BJ (cell line): ENCODE measurements at places on chromosomes 4 and X. TPM values are rescaled to one million over a fixed set of nuclear protein-coding genes. Genes with fewer than 3 reads are reported as not detected.

DNA sequence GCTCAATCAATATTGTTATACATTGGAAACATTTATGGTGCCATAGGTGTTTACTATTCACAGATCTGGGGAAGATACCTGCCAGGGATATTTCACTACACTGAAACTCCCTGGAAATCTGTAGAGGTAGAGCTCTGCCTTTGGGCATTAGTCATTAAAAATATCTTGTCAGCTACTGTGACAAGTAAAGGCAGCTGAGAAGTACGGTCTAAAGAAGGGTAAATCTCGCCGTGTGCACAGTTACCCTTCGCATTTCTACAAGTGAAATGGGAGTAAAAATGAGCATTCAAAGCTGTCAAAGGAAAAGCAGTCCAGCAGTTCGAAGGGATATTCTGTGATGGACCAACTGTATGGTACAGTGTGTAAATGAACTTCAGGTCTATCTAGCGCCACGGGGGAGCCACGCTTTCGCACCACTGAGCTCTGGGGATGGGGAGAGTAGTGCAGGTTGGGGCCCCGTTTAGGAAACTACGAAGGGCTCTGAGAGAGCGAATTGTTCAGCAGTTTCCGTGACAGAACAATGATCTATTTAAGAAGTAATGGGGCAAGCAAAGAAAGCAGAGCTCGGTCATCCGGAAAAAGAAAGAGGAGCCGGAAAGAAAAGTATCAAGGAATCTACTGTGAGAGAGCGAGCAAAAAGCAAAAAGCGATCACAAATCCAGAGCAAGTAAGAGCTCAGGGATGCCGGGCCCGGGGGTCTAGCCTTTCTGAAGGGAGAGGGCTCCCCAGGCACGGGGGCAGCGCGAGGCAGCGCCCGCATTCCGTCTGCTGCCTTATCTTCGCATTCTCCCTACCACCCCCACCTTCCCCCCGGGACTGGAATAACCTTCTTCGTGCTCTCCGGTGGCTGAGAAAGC lies 646 bp downstream of the TIGD4 start:
- DNase-seq, result no peak

DNA sequence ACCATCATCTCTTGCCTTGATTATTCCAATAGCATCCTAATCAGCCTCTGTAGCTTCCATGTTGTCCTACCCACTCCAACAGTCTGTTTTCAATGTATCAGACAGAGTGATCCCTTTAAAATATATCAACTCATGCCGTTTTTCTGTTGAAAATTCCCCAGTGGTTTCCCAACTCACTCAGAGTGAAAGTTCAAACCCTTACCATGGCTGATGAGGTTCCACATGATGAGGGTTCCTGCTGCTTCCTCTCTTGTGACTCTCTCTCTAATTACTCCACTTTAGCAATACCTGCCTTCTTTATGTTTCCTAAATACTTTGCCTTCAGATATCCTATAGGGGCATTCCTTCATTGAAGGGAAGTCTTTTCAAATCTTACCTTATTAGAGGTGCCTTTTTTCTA lies 334.7 kb downstream of the PPP1R2C start:
- DNase-seq, result no peak

TEX13B gene
- not detected in 2 replicates for polyA plus RNA-seq

CDKL2 gene
- polyA plus RNA-seq, result 0.38 and 0.39 TPM in 2 replicates
